ENCODE measurements at places on chromosomes 2 and 18.

DNA sequence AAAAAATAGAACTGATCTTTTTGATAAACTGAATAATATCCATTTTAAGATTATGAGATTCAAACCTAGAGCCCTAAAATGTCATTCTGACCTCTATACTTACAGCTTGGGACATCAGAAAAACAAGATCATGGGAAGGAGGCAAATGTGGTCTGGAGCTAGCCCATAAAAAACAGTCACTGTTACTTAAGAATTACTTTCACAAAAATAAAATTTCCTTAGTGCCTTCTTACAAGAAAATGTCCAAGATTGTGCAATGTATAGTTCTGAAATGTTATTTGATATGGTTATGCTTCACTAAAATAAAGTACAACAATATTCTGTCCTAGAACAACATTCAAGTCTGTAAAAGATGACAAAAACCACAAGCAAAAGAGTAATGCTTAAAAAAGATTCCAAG, 247.6 kb downstream of the DYM start:
- DNase-seq = no peak

DNA sequence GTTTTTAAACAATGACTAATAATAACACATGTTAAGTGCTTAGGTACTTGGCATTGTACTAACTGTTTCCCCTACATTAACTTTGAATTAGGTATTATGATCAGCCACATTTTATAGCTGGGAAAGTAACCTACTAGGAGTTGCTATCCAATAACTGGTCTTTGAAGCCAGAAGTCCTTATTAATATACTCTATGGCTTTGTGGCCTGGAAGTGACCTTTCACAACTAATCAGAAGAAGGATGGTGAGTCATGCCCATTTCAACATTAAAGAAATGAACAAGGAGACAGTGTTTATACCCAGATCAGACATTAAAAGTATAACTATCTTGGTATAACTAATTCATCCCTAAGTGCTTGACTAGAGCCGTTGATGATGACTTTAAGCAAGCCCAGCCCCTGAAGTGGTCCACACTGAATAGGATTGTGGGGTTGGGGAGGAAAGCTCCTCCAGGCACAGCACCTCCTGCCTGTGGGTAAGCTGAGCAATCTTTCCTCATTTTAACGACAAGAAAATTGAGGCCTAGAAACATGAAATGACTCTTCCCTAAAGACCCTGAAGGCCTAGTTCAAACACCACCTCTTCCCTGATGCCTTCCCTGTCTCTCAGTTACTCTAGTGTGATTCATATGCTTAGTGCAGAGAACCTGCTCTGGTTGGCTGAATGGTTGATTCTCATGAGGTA, 71.6 kb upstream of the RFX8 start:
- DNase-seq = no peak

GRCh38 chr2:96111257-96111640, 5.1 kb downstream of the ADRA2B start:
- DNase-seq = no peak

DNA sequence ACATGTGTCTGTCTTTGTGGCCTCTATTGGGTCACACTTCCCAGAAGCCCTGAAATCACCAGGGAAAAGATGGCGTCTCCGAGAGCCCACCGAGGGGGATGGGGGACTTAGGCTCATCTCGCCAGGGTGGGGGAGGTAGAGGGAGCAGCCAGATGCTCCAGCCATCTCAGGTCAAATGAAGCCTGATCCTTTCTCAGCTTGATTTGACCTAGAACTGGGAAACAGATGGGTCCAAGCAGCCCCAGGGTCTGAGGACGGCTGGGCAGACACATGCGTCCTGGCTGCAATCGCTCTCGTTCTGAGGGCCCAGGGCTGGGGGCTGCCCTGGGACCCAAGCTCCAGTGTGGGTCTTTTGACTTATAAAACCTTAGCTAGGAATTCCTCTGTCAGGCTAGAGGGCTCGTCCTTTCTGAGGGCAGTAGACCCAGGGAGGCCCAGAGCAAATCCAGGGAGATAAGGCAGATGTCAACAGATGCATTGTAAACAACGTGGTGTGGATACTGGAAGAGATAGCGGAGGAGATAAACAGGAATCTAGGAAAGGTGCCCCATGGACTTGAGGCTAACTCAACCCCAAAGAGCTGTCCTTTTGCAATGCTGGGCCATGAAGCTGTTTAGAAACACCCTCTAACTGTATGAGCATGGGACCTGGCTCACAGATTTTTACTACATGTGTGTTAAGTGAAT, 127.7 kb downstream of the MYCN start:
- no peak for DNase-seq

DNA sequence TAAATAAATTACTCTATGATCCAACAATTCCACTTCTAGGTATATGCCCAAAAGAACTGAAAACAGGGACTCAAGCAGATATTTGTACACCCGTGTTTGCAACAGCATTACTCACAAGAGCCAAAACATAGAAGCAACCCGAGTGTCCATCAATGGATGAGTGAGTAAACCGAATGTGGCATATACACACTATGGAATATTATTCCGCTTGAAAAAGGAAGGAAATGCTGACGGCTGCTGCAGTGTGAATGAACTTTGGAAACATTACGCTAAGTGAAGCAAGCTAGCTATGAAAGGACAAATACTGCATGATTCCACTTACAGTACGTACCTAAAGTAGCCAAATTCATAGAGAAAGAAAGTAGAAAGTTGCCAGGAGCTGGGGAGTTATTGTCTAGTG, 32.2 kb downstream of the MREG start:
- DNase-seq = no peak

DNA sequence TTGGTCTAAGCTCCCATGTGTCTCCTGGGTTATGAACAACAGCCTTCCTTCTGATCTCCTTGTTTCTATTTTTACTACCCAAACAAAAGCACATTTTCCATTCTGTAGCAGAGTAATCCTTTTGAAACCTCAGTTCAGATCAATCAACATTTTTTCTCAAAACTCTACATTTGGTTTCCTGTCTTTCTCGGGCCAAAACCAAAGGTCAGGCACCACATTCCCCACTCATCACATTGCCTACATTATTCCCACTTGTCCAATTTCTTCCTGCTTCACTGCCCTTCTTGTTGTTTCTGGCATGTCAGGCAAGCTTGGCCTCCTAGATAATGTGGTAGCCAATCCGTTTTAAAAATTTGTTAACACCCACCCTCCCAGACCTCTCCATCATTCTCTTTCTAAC, 196.8 kb downstream of the PPP1R1C start:
- no peak for DNase-seq

- DNase-seq = no peak
Observed at GRCh38 chr2:241575624-241576292, 17.2 kb downstream of the BOK start.

GRCh38 chr2:168849610-168850009, 40.6 kb downstream of the SPC25 start:
- no peak for DNase-seq

DNA sequence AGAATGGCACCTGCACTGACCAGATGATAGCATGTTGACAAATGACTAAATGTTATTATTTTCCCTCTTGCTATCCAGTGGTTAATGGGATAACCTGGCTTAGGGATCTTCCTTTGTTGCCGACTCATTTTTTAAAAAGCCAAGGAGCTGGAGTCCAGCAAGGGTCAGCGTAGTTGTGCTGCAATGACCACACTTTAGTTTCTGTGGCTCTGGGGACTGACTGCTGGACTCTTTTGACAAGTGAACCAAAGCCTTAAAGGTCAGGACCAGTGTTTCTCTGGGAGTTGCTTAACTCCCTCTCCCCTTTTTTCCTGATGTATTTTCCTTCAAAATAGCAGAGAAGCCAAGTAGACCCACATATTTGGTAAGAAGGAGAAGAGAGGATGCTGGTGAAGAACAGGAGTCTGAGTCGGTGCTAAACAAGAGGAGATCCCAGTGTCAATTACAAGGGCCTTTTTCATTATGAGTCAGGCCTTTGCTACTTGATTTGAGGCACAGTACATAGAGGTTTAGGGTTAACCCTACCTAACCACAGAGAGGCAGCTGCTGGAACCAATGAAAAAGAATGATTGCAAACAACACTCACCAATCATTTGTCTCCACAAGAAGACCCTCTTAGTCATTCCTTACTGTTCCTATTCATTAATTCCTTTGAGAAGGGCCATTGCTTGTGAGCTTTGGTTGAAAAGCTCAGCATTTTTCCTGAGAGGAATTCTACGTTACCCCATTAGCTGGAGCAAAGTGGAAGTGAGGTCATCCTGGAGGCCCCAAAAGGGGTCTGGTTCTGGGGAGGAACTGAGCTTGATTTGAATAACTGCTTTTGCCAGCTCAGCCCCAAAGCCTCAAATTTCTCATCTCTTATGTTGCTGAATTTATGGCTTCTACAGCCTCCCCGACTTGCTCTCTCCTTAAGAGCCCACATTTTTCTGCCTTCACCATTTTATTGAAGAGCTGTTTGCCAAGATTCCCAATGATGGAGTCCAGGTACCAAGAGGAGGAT, 137.6 kb upstream of the HNMT start:
- DNase-seq = no peak

DNA sequence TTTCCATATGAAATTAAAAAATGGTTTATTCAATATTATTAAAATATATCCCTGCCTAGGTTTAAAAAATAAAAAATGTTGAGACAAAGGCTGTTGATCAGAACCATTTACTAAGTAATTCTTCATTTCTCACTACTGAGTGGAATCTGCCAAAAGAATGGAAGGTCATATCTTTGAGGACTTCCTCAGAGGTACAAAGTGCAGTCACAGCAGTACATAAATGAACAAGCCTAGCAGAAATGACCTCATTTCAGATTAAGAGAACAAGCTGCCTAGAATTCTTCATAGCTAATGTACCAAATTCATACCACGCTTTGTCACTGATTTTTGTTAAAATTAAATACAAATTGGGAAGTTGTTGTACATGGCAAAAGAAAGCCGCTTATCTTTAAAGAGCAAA, 318.9 kb upstream of the TFPI start:
- no peak for DNase-seq

GRCh38 chr18:33928231-33928630, 296.5 kb downstream of the NOL4 start:
- no peak for DNase-seq

GRCh38 chr2:183522489-183523266, 398.4 kb downstream of the NUP35 start:
- no peak for DNase-seq

GRCh38 chr2:67145851-67146250, 251.3 kb upstream of the ETAA1 start:
- no peak for DNase-seq

DNA sequence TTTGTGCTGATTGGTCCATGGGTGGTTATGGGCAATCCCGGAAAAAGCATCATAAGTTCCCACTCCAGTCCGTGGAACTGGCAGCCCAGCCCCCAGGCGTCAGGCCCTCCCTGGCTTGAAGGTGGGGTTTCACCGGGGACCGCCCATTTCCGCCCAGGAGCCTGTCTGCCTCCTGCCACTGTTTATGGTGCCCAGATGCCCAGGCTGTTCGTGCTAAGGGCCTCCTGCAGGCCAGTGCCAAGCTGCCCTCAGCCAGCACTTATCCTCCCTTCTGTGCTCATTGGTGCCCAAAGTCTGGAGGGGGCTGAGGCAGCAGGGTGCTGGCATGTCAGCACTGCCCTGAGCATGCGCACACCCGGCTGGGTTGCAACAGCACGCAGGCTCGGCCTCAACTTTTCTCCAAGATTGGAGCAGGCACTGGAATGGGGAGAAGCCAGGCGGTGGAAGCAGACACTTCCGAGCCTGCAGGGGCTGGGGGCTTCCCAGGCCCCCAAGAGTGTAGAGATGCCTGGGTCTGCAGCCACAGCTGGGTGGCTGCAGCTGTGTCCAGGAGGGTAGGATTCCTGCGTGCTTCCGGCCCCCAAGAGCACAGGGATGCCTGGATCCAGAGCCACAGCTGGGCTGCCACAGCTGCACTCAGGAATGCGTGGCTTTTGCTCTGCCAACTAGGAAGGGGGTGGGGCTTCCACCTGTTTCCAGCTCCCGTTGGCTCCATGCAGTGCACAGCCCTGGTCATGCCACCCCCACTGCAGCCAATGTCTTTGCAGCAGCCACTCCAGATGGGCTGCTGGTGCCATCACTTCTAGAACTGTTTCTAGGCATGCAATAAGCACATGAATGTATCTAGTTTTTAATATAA, 74.0 kb downstream of the AGPS start:
- no peak for DNase-seq

- DNase-seq = no peak
Observed at GRCh38 chr2:42067521-42067920, 19.7 kb downstream of the PKDCC start.

- DNase-seq = no peak
Observed at GRCh38 chr2:197322724-197323720, 12.4 kb upstream of the ANKRD44 start.

DNA sequence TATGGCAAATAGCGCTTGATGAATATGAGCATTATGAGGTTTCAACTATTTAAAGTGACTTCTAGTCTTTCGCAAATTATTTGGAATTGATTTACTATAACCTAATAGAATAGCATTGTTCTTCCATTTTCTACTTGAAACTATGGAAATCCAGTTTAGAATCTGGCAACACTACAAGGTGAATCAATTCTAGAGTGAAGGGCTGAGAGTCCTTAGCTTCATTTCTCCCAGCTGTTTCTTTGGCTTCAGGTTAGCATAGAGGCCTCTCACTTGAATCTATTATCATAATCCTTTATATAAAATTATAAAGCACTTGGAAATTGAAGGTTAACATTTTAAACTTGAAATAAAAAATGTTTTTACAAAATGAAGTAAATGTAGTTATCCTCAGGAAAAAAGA, 318.8 kb downstream of the CCDC85A start:
- DNase-seq = no peak

Data from NCI-H510A (cell line).